ENCODE measurements at places on chromosomes 7 and 10.

DNA sequence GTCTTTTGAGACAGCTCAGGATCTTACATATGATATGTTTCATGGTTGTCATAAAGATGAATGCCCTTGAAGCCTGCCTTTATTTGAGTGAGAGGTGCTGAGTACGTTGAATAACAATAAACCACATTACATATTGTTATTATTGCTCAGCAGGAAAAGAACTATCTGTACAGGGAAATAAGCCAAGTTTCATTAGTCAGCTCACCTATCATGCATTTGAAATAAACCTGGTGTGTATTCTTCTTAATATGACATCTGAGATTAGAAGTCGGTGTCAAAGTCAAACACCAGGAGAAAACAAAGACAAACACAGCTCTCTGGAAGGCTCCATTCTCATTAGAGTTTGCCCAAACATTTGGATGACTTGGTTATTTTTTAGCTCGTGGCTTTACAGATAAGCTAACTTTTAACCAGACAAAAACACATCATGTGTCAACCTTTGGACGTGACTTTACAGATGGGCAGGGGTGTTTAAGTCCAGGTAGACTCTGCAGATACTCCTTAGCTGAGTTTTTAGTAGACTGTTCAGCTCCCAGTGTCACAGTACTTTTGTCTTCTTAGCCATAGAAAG lies 71.2 kb upstream of the AOAH start:
- no peak for DNase-seq

DNA sequence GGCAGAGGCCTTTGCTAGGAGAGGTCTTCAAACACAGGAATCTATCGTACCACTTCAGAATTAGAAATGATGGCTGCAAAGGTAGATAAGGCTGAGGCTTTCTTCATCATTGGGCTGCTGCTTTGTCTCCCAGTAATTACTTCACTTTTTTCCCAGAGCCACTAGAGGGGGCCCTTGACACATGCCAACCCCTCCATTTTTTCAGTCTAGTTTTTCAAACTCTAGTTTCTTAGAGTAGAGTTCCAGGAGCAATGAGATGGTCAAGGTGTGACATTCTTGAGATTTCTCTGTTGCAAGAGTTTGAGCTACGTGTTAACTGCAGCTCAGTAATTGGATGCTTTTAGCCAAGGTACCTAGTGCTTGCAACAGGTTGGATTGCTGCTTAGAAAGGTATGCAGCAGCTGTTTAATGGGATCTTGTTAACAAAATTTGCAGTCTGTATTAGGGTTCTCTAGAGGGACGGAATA lies 33.8 kb upstream of the RBM20 start:
- DNase-seq: peak; percentile 28

GRCh38 chr7:131974671-131975070 lies 418.2 kb upstream of the PODXL start:
- DNase-seq: no peak

DNA sequence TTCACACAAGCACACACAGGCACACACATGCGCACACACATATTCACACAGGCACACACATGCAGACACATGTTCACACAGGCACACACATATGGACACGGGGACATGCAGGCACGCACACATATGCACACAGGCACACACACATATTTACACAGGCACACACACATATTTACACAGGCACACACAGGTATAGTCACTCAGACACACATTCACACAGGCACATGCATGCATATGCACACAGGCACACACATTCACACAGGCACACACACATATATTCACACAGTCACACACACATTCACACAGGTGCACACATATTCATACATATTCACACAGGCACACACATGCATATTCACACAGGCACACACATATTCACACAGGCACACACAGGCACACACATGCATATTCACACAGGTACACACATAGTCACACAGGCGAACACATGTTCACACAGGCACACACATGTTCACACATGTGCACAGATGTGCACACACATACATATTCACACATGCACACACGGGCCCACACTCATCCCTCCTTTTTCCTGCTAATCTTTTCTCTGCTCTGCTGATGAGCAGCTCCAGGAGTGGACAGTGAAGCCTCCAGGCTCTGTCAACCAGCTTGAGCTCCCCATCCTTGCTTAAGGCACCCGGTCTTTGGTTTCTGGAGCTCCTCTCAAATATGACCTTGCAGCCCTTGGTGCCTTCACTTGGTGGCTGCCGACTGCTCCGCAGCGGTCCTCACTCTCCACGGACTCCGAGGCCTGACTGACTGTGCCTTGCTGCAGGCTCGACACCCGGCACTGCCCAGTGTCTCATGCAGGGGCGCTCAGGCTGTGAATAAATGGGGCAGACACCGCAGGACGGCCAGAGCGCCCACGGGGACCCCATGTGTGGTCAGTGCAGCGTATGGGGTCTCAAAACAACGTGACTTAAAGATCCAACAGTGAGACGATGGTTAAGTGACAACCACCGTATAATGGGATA lies 581.2 kb upstream of the MGMT start:
- DNase-seq: no peak

- peak; percentile 60 for DNase-seq
These were observed 148.8 kb downstream of the HECW1 start for GRCh38 chr7:43260980-43261878.

GRCh38 chr10:123548770-123549169 lies 117.4 kb upstream of the GPR26 start:
- no peak for DNase-seq

- DNase-seq: peak; percentile 10
These were observed 26.0 kb downstream of the KLHDC10 start for GRCh38 chr7:130096243-130096827.

DNA sequence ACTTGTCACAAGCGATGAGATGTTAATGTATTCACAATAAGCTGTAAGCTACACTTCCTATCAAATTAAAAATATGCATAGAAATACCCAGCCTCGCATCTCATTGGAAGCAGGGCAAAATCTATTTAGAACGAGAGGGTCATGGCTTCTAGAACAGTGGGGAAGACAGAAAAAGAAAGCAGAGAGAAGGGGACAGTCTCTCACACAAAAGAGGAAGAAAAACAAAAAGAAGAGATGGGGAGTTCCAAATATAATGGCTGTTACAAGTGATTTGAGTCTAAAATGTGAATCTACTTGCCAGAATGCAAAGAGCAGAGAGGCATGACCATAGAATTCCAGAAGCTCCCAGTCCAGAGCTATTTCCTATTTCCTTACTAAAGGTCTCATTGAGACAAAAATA lies 13.8 kb downstream of the LRRN3 start:
- no peak for DNase-seq

DNA sequence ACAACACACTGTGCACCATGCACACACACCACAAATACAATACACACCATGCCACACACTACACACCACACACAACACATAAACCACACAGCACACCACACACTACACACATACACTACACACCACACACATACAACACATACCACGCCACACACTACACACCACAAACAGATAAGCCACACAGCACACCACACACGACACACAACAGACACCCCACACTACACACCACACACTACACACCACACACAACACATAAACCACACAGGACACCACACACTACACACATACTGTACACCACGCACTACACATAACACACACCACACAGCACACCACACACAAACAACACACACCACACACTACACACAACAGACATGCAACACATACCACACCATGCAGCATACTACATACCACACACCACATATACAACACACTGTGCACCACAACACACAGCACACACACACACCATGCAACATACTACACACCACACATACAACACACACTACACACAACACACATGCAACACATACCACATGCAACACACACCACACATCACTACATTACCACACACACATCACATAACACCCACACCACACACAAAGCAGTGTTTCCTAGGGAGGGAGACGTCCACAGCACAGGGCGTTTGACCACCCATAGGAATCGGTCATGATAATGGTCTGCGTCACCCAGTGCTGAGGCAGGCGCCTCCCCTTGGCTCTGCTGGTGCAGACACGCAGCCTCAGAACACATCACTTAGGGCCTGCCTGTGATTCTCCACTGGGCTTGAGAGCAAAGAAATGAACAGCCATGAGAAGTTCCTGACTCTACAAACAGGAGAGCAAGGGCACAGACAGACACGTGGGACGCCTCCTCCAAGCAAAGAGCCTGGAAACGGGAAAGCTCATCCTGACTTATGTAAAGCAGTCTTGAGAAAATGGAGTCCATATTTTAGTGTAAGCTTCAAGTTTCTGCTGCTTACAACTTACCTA lies 458.3 kb downstream of the PTPRN2 start:
- DNase-seq: no peak

- no peak for DNase-seq
These were observed 18.7 kb downstream of the SEC24C start for GRCh38 chr10:73762915-73763314.

DNA sequence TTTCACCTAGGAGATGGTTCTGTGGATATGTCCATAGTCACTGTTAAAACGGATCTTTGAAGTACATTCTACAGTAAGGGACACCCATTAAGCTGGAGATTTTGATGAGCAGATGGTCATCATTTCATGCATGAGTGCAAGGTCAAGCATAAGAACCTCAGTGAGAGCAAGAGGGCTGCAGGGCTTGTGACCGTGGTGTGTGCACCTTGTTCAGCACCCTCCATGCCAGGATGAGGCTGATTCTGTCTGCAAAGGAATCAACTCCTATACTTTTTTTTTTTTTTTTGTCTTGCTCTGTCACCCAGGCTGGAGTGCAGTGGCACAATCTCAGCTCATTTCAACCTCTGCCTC lies 17.6 kb downstream of the PDSS1 start:
- DNase-seq: no peak

- no peak for DNase-seq
These were observed 4.9 kb downstream of the DKK1 start for GRCh38 chr10:52318822-52319464.

- DNase-seq: no peak
These were observed 46.4 kb upstream of the NXPH1 start for GRCh38 chr7:8386926-8387550.

DNA sequence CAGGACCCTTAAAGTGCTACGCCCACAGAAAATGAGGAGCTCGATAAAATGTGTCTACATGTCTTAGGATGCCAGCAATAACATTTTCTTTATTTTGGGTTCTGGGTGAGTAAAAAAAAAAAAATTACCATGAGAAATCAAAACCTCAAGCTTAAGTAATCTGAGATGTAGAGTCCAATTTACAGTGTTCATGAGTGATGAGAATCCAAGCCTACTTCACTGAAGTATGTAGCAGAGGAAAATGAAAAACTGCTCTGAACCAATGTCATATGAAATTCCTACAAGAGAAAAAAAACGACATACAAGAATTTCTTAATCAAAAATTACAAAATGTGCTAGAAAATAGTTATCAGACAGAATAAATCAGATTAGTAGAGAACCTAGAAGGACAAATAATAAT lies 274.4 kb downstream of the HTR7 start:
- DNase-seq: no peak

DNA sequence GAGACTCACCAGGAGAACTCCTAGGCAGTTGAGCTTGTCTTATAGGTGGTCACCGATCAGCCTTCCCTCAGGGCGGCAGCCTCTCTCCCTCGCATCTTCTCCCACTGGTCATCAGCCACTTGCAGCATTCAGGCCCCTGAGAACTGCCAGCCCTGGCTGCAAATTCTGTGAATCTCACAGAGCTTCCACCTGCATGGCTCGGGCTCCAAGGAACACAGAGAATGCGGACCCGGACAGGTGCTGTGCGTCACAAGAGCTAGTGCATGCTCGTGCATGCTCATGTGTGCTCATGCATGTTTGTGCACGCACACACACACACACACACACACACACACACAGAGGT lies 176.9 kb downstream of the ARHGAP12 start:
- DNase-seq: no peak

- DNase-seq: no peak
These were observed 22.7 kb upstream of the EMX2 start for GRCh38 chr10:117519879-117520278.

DNA sequence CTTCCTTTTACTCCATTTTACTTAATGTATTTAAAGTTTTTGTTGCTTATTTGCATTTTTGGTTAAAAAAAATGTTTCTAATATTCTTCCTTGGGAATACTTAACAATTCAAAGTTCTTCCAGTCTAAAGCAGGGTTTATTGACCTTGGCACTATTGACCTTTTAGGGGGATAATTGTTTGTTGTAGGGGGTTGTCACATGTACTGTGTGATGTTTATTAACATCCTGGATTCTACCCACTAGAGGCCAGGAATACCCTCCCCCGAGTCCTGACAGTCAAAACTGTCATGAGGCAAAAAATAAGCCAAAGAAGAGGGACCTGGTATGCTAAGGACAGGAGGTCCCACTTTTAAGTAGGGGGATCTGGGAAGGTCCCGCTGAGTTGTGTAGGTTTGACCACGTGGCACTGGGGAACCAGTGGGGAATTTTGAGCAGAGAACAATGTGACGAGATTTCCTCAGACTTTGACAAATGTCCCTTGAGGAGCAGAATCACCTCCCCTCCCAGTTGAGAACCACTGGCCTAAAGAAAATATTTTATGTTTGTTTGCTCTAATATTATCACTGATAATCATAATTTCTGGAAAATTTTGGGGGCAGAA lies 178.3 kb upstream of the PRR15 start:
- no peak for DNase-seq

DNA sequence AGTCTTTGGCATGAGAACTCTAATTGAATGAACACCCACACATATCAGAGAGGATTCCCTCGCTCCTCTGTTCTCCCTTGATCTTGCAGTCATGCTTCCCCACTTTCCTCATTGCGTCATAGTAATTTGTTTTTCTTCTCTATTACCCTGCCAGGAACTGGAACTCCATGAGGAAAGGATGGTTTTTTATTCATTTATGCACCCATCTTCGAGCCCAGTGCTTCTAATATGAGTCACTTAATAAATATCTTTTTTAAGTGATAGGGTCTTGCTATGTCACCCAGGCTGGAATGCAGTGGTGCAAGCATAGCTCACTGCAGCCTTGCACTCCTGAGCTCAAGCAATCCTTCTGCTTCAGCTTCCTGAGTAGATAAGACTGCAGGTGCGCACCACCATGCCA lies 83.5 kb downstream of the OTUD1 start:
- DNase-seq: no peak

GRCh38 chr7:8212638-8213037 lies 49.3 kb downstream of the ICA1 start:
- no peak for DNase-seq

- DNase-seq: no peak
These were observed 337.8 kb downstream of the SORCS1 start for GRCh38 chr10:106826716-106827115.

GRCh38 chr10:76717141-76717540 lies 920.5 kb downstream of the KCNMA1 start:
- no peak for DNase-seq

GRCh38 chr10:11236234-11236633 lies 218.6 kb downstream of the CELF2 start:
- DNase-seq: no peak

- no peak for DNase-seq
These were observed 1.6 kb downstream of the SAMD9L start for GRCh38 chr7:93146472-93147141.

- peak; percentile 17 for DNase-seq
These were observed 95.5 kb downstream of the PPP1R17 start for GRCh38 chr7:31782411-31782991.

- DNase-seq: no peak
These were observed 10.9 kb upstream of the PTN start for GRCh38 chr7:137354396-137354795.

- no peak for DNase-seq
These were observed 102.7 kb downstream of the NRP1 start for GRCh38 chr10:33231621-33232350.

- no peak for DNase-seq
These were observed 48.6 kb upstream of the PPIF start for GRCh38 chr10:79298403-79299244.
